ELF-1 (cell line): ENCODE measurements at places on chromosomes 2 and 18.

DNA sequence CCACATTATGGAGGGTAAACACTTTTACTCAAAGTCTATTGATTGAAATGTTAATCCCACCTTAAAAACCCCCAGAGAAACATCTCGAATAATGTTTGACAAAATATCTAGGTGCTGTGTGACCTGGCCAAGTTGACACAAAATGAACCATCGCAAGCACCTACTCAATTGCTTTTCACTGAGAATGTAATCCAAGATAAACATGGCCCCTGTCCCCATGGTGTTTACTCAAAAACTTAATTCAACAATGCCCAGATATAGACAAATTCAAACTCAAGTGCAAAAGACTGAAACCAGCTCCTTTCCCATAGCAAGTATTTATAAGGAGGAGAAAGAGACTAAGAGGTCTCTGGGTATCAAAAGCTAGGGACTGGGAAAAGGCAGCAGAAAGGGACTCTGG, 15.0 kb upstream of the ACMSD start:
- no peak for DNase-seq

DNA sequence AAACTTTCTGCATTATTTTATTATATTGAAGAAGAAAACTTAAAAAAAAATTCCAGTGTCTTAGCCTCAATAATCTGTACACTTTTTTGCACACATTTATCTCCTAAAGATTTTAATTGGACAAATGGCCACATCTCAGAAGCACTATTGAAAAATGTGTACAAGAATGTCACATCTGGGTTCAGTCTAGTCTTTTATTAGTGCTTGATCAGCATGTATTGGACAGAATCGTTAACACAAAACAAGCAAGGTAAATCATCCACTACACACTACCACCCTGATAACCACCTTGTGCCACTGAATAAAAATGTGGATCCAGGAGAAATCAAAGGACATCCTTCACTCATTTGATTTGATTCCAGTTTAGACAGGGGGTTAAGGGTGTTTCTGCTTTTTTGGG, 554.8 kb downstream of the ARHGAP15 start:
- no peak for DNase-seq

DNA sequence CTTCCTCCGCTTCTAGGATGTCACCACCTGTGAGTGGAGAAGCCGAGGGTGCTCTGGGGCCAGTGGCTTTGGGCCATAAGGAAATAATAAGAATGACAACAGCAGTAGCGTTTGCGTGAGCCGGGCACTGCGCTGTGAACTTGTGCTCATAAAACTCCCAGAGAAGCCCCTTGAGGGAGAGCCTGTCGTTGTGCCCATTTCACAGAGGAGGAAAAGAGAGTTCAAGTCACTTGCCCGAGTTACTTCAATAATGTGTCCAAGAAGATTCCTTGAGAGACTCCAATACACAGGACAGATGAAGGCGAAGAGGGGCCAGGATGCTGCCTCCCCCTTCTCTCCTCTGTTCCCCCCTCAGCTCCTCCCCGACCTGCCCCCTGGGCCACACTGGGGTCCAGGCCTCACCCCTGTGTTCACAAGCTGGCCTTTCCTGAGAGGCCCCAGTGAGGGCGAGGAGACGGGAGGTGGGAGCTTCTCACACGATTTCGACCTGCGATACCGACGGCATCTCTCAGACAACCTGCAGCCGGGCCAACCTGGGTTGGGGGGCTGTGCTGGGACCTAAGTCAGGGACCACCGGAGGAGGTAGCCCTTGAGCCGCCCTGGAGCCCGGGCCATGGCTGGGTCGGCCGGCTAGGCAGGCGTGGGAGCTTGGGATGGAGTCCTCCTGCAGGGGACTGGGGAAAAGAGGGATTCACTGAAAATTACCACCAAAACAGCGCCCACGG, 53.5 kb upstream of the UBE2F start:
- DNase-seq: no peak

- DNase-seq: no peak
Measured at GRCh38 chr2:191451116-191451515, 205.9 kb downstream of the MYO1B start.

DNA sequence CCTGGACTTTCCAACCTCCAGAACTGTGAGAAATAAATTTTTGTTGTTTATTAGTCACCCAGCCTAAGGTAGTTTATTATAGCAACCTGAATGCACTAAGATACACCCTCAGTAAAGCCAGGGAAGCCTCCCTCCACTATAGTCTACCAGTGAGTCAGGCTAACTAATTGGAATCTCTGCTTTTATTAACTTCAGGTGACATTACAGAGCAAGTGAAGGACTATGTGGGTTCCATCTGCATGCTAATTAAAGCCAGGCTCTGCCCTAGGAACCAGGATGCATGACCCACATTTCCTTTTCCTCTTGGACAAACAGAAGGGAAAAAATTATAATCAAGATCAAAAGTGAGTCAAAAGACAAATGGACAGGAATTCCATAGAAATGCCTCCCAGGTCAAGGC, 56.1 kb downstream of the ZC3H8 start:
- no peak for DNase-seq

GRCh38 chr2:165757906-165758675, 36.0 kb downstream of the GALNT3 start:
- no peak for DNase-seq

GRCh38 chr2:15675456-15676195, 84.0 kb downstream of the DDX1 start:
- DNase-seq: no peak

DNA sequence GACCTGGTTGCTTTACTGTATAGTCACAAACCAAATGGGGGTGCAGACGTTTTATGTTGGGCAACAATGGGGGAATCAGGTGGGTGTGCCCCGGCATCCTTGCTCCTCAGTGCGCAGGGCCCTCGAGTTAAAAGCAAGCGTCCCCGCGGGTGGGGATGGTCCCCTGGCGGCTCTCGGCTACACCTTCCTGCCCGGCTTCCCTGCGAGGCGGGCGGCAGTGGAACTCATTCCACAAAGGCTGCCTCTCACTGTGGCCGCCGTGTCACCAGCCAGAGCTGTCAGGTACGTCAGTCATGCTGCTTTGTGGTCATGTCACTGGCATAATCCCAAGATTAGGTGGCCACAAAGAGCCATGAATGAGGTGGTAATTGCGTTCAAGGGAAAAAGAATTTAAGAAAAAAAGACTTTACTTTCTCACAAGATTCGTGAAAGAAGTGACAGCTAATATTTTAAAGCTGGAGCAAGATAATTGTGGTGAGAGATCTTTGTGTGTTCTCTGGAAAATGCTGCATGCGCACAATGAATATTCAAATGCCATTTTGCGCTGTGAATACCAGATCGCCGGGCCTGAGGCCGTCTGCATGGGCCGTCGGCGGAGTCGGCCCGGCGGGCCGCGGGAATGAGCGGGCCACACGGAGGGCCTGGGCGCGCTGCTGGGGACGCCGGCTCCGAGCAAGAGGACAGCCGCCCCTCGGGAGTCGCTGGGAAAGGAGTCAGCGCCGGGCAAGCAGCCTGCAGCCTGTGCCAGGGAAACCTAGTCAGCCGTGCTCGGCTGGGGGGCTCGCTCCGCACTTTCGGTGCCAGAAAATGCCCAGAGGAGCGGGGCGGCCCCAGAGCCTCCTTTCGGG, 82.3 kb upstream of the LDLRAD4 start:
- DNase-seq: peak; percentile 52

DNA sequence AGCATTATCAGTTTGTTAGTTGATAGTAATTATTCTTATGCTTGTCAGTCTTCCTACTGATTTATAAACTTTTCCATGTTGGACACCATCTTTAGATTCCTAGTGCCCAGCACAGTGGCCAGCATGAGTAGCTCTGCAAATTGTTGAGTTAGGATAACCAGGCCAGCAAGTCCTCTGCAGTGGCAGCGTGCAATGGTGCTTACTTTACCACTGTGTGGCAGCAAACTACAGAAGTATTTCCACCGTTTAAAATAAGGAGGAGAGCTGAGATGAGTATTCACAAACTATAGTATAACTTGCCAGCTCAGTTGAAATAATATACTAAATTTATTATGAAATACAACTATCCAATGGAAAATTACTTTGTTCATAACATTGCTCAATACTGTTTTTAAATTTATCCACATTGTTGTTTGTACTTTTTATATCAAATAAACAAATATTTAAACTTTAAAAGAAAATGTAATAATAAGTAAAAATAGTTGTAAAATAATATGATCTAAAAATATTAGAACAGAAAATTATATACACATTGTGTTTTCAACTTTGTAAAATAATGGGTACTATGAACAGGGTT, 9.3 kb upstream of the THADA start:
- peak; percentile 14 for DNase-seq

DNA sequence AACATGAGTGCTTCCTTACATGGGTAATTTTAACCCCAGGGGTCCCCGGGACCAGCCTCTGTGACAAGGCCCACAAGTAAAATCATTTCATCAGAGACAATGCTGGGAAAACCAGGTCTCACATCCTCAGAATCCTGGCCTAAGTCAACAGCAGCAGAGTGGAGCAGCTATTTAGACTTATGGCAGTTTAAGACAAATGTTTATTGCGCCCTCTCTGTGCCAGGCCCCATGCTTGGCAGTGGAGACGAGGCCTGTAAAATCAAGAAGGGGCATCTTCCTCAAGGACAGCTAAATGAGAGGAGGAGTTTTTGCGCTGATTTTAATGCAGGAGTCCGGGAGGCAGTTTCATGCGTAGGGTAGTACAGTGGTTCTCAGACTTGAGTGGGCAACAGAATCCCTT, 56.0 kb upstream of the ACAA2 start:
- DNase-seq: no peak

DNA sequence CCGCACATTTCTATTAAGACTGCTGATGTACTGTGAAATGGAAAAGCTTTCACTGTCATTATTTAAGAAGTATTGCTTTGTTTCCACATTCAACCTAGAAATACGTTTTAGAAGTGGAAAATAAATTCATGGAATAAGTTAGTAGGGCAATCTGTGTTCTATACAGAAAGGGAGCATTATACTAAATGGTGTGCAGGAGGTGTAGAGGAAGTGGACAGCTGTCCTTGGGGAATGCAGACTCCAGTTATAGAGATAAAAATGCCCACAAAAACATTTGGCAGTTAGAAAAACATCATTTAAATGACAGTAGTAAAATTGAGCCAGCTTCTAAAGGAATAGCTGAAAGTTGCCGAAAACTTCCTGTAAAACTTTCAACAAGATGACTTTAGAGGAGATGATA, 46.8 kb downstream of the PIK3C3 start:
- no peak for DNase-seq

DNA sequence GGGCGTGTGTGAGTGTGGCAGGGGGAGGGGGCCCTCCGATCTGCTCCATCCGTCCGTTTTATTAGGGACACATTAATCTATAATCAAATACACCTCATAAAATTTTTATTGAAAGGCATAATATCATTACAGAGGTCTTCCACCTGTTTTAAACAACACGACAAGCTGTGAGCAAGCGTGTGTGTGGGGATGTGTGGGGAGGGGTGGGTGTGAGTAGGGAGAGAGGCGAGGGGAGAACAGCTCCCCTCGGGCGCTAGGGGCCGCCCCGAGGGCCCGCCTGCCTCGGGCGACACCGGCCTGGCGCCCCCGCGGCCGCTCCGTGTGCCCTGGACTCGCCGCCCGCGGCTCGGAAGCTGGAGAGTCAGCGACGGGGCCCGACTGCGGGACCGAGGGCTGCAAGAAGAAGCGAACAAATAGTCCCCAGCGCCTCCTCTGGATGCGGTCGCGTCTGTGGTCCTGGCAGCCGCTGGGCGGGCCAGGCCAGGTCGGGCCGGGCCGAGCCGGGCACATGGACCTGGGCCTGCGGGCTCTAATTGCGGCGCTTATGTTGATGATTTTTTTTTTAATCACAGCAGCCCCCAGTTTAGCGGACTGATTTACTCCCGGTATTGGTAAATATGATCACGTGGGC, 352 bp upstream of the HOXD9 start:
- DNase-seq: peak; percentile 61

DNA sequence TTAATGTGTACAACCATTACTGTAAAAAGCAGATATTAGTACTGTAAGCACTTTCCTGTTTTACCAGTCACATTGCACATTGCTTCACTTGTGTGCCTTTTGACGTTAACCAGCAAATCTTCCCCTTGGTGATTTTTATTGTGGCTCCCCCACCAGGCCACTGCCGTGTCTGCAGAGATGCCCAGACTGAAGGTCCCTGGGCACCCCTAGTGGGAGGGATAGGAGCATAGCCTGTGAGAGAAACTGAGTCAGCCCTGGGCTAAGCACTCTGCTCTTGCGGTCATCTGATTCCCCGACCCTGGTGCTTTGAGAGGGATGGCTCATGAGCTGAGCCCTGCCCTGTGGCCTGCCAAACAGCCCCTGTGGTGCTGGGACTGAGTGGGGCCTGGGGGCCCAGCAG, 73.4 kb downstream of the INPP4A start:
- peak; percentile 37 for DNase-seq

DNA sequence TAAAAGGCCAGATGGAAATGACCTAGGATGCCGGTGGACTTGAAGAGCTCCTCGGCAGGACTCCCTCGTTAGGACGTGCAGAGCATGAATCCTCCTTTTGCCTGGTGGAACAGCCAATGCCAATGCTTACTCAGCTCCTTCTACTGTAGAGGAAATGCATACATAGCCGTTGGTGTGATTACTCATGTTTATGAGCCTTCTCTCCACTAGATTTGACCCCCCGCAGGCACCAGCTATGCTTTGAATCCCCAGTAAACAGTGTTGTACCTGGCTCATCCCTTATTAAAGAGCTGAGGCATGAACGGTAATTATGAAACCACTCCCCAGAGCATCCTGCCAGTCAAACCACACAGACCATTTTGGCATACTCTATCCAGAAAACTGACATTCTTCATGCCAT, 172.8 kb downstream of the ANTXR1 start:
- no peak for DNase-seq

DNA sequence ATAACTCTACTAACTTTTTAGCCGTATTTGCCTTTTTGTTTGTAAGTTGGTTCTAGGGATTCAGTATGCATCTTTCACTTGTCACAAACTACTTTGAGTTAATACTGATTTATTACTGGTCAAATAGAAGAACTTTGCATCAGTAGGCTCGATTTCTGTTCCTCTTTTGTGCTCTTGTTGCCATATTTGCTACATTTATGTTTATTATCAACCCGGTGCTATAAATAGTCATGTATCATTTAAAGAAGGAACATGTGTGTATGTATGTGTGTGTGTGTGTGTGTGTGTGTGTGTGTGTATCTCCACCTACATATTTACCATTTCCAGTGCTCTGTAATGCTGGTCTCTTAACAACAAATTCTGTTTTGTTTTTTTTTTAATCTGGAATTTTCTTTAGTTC, 79.6 kb upstream of the B3GNT7 start:
- DNase-seq: no peak

GRCh38 chr2:151640087-151640486, 94.2 kb downstream of the NEB start:
- no peak for DNase-seq

DNA sequence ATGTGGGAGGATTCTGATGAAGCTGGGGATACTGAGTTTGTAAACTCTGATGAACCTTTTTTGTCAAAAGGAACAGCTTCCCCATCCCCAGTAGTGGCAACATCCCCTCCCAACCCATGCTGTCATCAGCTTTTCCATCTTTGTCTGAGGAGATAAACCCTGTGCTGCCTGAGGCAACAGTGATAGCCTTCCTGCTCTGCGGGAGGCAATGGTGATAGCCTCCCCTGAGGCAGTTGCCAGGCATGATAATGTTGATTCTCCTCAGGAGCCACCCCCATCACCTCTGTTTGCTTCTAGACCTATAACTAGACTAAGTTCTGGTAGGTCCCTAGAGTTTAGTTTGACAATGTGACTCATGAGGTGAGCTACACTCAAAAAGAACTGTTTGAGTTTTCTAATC, 97.5 kb downstream of the ERBB4 start:
- peak; percentile 66 for DNase-seq

GRCh38 chr2:124646166-124646815, 621.2 kb downstream of the CNTNAP5 start:
- DNase-seq: no peak
